Hypothalamus (tissue), 51 donors: ENCODE measurements at places on chromosomes 2 and 18.

- DNase-seq: no peak
Observed at GRCh38 chr2:48479915-48480314, 50.0 kb upstream of the STON1 start.

- DNase-seq: no peak
Observed at GRCh38 chr18:35508746-35509338, 11.1 kb upstream of the INO80C start.

DNA sequence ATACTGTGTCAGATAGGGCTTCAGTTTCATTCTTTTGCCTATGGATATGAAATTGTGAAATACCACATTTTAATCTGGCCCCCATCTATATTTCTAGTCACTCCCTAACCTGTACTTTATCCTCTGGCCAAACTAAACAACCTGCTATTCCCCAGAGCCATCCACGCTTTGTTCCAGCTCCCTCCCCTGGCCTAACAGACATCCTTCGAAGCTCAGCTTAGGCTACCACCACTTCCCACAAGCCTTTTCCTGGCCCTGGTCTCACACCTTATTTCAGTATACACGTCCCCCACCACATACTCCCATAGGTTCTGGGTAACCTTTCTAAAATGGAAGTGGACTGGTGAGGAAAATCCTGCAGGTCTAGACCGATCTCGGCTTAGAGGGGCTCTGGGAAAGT lies 55.4 kb downstream of the MAP4K3 start:
- DNase-seq: no peak

DNA sequence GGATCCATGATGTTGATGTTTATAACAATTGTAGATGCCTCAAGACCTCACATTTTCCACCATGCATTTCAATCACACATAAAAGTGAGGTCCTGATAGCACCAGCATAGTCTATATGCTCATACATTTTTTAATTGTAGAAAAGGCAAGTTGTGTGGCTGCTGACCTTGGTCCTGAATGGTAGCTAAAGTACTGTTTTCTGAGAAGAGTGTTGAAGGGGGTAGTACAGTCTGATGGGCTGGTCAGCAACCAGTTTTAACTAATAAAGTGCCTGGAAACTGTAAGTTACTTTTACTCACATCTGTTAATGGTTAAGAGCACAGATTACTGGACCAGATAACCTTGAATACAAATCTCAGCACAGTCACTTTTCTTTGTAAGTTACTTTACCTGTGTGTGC lies 15.9 kb downstream of the ZNF638 start:
- no peak for DNase-seq

GRCh38 chr2:109677835-109678580 lies 63.8 kb downstream of the SOWAHC start:
- no peak for DNase-seq

DNA sequence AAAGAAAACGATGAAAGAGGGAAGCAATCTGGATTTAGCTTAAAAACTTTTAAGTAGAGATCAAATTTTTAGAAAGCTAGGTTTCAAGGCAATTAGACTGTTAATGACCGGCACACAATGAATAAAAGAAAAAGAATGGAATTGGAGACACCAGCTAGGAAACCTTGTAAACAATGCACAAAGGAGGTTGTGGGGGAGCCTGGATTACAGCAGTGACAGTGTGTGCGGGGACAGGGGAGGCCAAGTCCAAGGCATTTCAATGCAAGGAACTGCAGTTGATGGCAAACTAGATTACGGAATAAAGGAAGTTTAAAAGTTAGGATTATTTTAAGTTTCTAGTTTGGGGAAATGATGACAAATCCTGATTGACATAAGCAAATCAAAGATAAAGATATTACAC lies 74.5 kb downstream of the DTNB start:
- peak; percentile 31 for DNase-seq

DNA sequence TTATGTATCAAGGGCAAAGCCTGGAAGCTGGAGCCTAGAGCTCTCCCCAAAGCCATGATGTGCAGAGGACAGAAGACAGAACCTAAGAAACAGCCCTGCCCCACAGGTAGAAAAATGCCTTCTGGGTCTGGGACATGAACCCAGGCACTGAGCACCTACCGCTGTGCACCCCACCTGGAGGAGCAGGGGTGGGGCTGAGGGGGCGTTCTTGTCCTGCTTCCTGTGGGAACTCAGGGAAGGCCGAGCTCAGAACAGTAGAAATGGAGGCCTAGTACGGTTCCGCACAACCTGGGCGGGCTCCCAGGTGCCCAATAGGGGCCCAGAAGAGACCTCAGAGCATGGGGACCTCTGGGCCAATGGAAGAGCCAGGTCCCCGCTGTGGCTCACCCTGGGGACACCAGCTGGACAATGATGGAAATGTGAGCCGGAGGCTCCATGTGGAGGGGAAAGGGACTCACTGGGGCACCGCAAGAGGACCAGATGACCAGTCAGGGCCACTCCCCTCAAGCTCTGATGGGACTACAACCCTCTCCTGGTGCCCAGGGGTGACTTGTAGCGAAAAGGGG lies 3.2 kb downstream of the CRACDL start:
- DNase-seq: no peak

- no peak for DNase-seq
Observed at GRCh38 chr2:192203876-192204275, 9.1 kb upstream of the TMEFF2 start.

- no peak for DNase-seq
Observed at GRCh38 chr2:154343282-154343681, 355.2 kb upstream of the KCNJ3 start.

DNA sequence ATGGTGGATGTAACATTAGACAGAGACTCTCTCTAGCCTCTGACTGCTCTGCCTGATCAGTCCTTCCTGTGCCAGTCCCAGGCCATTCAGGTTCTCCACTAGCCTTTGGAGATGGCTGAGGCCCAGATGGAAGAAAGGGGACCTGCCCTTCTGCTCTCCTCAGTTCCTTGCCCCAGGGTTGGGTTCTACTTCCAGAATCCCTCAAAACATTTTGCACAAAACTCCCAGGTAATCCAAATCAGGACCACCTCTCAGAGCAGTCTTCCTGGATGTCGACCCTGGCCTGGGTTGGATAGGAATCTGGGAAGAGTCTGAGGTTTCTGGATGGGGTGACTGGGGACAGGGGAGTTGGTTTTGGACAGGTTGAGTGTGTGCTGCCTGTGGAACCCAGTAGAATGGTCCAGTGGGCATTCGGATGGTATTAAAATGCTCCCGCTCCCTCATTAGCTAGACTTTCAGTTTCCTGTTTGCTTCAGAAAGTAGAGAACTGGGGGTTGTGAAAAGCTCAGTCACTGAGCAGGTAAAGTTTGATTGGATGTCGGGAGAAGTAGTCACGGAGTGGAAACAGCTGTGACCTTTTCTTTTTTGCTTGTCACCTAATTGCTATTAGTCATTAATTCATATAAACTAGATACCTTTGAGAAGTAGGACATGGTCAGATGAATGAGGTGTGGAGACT lies 37.9 kb downstream of the DPYSL5 start:
- DNase-seq: no peak

- no peak for DNase-seq
Observed at GRCh38 chr18:62634979-62635630, 80.2 kb upstream of the PHLPP1 start.

DNA sequence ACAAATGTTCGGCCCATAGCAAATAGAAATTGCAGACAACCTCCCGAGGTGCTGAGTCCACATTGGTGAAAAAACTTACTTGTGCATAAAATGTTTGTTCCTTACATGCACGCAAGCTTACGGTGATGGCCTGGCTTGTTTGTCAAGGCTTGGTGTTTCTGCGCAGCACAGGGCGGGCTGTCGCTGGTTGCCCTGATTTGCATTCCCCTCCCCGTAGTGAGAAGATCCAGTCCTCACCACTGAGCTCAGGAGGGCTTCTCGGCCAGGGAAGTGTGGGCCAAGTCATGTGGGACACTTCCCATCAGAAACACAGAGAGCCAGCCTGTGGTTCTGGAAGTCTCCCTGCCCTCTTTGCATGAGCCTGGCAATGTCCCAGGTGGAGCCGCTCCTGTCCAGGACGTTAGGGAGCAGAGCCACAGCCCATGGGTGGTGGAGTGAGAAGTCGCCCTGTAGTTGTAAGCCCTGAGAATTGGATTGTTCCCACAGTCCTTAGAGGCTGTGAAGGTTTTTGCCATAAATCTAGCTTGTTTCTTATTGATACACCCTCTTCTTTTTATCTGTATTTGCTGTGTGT lies 152.7 kb downstream of the TWIST2 start:
- DNase-seq: no peak

DNA sequence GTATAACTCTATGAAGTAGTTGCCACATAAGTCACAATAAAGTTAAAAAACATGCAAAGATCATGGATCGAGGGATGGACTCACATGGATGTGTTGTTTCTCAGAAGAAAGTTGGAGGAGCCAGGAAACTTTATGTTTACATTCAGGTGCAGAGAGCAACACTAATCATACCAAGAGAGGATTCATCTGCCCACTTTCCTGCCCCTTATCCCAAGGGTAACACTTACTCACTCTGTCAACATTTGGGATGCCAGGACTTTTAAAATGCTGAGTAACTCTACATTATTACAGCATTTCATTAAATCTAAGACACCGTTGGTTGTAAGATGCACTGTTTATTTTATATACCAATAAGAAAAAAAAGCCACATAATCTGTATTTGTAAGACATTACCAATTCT lies 170.4 kb downstream of the KCNE4 start:
- no peak for DNase-seq

DNA sequence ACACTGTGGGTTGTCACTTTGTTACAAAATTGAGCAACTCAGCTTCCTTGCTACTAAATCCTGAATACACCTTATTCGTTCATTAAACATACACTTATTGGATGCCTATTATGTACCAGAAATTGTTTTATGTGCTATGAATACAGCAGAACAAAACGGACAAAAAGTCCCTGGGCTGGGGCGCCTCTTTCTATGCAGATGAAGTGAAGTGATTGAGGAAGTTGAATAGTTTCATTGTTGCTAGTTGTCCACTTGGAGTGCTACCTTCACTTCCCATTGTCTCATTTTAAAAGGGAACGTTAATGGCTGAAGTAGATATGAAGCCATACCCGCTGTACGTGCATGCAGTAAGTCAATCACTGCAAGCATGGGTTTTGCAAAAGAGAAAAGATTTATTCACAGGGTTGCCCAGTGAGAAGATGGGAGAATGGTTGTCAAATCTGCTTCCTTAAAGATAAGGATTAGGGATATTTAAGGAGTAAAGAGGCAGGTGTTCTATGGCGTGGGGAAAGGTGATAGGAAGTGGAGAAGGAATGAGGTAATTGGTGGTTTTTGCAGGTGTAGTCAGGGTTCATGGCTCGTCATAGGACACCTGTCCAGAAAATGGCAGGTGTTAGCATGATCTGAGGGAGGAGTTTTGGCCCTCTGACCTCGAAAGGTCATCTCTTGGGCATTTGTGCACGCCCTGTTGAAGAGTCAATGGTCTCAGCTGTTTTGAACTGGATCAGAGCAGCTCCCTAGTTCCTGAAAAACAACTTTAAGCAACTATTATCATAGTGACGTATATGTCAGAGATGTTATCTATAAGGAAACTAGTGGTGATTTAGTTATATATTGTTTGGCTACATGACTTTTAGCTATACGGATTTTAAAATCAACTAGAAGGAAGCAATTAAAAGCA lies 23.5 kb downstream of the TRPM8 start:
- DNase-seq: no peak
